ENCODE measurements at places on chromosomes 2 and 18.

- DNase-seq = peak; percentile 63
Measured at GRCh38 chr18:69948919-69949537, 1.4 kb upstream of the CD226 start.

GRCh38 chr2:7586898-7587297 is 669.7 kb downstream of the RNF144A start:
- no peak for DNase-seq

GRCh38 chr2:128448331-128449225 is 129.9 kb upstream of the HS6ST1 start:
- DNase-seq = no peak

DNA sequence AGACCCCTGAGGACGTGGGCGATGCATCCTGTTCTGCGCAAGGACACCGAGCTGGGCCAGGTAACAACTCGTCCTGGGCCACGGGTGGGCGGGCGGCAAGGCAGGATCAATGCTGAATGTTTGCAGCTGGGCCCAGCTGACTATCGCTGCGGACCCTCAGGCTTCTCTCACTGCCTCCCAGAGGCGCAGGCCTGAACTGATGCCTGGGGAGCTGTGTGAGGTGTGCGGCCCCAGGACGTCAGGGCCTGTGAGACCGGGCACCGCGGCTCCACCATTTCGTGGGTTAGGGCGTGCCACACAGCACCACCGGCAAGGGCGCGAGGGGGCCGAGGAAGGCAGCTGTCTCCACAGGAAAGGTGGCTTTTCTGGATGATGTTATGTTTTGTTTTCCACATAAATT is 307.4 kb downstream of the NDUFA10 start:
- no peak for DNase-seq

DNA sequence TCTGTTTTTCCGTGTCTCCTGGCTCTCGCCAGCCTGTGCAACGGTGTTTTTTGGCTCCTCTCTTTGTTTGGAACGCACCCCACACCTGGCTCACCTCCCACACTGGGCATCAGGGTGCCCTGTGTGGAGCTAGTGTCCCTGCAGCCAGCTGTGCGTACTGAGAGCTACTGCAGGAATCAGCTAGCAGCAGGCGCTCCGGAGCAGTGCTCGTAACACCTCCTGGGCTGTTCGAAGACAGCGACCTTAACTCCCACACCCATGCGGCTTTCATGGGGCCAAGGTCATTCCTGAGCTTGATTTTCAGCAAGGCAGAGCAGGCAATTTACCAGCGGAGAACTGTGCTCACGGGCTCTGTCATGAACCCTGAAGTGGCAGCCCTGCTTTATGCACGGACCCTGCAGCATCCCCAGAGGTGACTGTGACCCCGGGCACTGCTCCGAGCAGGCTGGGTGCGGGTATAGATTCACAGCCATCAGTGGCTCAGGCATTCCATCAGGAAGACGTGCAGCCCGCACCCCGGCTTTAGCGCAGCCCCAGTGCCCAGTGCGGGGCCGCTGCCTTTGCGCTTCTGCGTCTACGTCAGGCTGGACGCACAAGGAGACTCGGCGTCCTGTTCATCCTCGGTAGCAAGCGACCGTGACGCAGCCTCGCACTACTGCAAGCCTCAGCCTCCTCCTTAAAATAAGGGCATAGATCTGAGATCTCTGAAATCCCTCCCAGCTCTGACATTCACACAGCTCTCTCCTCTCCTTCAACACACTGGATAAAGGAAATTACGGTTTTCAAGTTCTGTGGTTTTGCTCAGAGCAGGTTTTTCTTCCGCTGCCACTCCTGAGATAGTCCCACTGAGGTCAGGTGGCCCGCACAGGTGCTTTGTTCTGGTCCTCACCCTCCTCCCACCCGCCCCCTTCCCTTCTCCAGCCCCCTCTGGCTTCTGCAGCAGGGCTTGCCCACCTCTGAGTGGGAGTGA is 58.2 kb downstream of the ADI1 start:
- no peak for DNase-seq

- no peak for DNase-seq
Measured at GRCh38 chr18:68842951-68843350, 45.1 kb downstream of the CCDC102B start.

- DNase-seq = no peak
Measured at GRCh38 chr2:150441784-150442183, 45.7 kb downstream of the RND3 start.

DNA sequence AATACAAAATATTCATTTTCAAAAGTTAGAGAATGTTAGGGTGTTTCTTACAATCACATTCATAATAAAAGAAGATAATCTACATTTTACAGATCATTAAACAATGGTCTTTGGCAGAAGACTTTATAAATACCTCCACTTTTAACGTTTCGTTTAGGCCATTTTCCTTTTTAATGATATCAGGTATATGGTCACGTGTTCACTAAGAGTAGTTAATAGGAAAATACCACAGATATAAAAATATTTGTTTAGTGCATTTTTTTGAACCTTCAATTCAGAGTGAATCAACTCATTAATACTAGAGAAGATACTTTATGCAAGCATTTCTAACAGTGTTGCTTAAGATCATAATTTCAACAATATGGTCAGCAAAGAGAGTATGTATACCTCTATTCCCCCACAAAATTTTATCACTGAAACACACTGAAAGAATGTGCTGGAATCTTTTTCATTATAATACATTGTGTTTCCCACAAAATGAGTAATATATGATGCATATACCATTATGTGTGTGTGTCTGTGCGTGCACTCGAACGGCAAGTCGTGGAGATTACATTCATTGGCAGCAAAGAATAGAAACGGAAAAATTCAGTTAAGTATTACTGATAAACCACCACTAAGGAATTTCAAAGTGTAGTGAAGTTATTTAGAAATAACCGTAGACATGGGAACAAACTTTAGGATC is 319.9 kb upstream of the THUMPD2 start:
- DNase-seq = no peak

DNA sequence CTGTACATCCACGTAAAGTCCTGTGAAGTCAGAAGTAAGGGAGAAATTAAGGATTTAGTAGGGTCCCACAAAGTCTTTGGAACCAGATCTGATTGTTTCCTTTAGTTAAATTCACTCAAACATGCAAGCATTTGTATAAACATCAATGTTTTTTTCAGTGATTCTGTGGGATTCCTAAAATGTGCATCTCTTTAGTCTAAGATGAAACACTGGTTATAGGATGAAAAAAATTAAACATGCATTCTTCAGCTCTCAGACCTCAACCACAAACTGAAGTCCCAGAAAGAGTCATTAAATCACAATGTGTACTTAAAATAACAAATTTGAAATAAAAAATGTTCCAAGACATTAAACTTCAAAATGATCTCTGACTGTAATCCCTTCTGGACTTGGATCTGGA is 76.5 kb upstream of the APCDD1 start:
- DNase-seq = no peak

DNA sequence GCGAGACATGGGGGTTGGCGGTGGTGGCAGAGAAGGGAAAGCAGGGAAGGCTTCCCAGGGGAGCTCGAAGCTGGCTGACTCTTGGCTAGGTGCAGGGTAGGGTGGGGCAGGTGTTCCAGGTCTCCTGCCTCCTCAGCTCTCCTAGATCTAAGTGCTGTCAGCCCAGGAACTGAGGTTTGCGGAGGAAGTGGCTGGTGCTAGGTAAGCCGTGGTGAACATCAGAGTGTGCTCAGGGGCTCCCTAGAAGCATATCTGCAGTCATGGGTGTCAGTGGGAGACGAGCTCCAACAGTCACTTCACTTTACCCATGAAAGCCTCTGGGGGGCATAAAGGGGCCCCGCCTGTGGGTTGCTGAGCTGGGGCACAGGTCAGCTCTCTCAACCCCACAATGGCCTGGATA is 34.1 kb downstream of the ARHGEF4 start:
- DNase-seq = no peak

DNA sequence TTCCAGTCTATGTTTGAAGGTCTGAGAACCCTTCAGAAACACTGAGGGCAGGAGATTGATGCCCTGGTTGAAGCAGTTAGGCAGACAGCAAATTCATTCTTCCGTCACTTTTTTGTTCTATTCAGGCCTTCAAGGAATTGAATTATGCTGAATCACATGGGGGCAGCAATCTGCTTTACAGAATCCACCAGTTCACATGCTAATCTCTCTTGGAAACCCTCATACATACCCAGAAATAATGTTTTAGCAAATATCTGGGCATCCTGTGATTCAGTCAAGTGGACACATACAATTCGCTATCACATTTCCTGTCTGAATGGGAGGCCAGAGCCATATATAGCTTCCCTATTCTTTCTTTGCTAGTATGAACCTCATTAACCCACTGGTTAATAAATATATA is 301.4 kb upstream of the CNTNAP5 start:
- no peak for DNase-seq

DNA sequence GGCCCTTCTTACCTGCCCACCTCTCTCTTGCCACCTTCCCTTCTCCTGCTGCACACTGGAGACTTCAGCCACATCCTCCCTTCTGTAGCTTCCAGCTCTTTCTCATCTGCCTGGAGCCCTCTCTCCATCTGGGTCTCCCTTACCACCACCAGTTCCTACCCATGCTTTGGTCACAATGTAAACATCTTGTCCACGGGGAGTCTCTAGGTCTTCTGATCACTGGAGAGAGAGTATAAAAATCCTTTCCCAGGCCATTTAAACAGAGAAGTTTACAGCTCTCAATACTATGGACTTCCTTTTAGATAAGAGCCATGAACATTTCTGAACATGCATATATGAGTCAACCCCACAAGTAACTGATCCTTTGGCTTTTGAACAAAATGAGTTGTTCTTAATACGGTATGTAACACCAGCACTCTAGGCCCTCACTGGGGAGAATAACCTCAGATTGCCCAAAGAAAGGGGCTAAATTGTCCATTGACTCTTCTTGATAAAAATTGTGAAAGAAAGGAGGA is 5.8 kb downstream of the ARHGAP25 start:
- DNase-seq = no peak

DNA sequence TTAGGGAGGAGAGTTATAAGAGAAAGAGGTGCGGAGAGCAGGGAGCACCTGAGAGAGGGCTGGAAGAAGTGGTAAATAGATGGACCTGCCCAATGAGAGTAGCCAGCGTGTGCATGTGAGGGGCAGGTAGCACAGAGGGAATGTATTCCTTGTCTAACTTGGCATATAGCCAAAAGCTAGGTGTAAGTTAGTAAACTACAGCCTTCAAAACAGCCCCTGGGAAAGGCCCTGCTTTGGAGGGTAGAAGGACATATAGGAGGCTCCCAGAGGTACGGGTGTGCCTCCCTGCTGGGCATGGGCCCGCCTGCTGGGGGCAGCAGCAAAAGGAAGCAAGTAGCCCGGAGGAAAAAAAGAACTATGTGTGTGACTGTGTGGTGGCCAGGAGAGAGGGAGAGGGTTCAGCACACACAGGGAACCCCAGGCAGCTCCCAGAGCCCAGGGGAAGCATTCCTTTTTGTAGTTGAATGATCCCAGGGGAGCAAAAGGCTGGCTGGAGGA is 48.0 kb downstream of the TCF7L1 start:
- DNase-seq = no peak

- DNase-seq = no peak
Measured at GRCh38 chr2:11503354-11503927, 30.4 kb upstream of the GREB1 start.

DNA sequence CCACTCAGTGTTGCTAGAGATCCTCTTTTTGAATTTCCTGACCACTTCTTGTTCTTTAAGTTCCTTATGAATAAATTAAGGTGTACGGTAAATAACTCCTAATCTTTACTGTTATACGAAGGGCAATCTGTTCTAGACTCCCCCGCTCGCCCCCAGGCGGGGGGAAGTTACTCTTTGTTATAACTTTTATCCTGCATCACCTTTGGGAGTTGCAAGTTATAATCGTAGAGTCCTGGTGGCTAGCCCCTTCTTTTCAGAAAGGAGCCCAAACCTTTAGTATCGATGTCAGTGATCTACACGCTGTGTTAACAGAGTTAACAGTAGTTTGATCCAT is 652 bp downstream of the GCA start:
- no peak for DNase-seq

DNA sequence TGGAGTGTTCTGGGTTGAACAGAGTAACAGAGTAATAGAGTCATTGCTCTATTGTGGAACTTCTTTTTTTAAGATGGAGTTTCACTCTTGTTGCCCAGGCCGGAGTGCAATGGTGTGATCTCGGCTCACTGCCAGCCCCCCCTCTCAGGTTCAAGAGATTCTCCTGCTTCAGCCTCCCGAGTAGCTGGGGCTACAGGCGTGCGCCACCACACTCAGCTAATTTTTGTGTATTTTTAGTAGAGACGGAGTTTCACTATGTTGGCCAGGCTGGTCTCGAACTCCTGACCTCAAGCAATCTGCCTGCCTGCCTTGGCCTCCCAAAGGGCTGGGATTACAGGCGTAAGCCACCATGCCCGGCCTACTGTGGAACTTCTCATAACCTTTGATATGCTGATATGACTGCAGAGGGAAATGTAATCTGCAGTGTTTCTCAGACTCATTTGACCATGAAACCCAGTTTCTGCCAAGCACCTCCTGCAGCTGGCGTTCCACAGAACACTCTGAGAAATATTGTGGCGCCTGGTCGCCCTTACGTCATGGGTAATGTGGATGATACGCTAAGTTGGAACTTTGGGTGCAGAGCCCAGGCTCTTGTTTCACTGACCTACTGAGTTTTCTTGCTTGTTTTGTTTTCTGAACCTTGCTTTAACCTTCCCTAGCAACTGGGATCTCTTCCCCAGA is 213.8 kb downstream of the BCL2 start:
- no peak for DNase-seq

- DNase-seq = peak; percentile 70
Measured at GRCh38 chr2:30231996-30232800, 864 bp downstream of the LBH start.

DNA sequence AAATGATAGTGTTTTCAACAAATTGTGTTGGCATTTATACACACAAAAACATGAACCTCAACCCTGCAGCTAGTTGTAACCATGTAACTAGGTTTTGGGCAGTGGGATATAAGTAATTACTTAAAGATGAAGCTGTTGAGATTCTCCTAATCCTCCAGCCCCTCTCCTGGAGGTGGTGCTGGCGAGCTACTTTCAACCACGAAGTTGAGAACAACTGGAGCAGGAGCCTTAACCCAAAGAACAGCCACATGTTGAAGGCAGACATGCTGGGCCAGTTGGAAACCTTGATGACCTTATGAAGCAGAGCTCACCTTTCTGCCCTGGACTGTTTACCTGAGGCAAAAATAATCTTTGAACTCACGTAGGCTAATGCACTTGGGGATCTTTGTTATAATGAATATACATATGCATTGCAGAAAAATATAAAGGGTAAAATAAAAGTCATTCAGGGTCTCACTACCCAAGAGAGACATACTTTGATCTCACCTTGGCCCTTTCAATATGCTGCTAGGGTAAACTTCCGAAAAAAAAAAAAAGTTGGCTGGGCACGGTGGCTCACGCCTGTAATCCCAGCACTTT is 89.6 kb upstream of the NPAS2 start:
- DNase-seq = peak; percentile 43

- no peak for DNase-seq
Measured at GRCh38 chr2:241185961-241186360, 2.5 kb upstream of the ANO7 start.

- no peak for DNase-seq
Measured at GRCh38 chr18:32469190-32469651, 1.5 kb downstream of the GAREM1 start.

GRCh38 chr18:46756559-46757201 is at the start of gene ST8SIA5:
Gene ST8SIA5 (minus strand): TSS chr18:46757053. CDS start chr18:46756508, 545 bp downstream.
- DNase-seq = no peak
